ENCODE measurements at places on chromosomes 11 and 22. TPM values are rescaled to one million over a fixed set of nuclear protein-coding genes. Genes with fewer than 3 reads are reported as not detected.

DNA sequence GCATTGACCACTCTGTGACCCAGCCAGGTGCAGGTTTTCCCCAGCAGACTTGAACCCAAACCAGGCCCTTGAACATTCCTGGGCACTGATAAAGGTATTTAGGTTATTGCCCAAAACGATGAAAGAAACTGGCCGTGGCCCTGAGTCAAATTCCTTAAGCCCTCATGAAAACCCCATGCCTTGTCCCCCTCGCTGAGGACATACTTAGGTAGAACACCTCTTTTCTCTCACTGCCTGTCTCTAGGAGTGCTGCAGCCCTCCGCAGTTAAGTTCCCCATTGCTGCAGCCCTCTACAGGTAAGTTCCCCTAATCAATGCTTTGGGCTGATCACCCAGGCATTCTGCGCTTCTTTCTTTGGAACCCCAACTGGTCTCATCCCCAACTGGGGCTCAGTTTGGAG, 961.6 kb downstream of the TBC1D22A start:
- H3K36me3 ChIP-seq: no peaks in the 10 kb centered on the region
- H3K4me3 ChIP-seq: no peak overlapping the region

- H3K36me3 ChIP-seq: no peaks in the 10 kb centered on the region
- H3K4me3 ChIP-seq: no peak overlapping the region
- no peak overlapping the region for H3K27ac ChIP-seq
- DNase-seq: no peak
Observed at GRCh38 chr22:50396751-50397370, 53.7 kb downstream of the PPP6R2 start.

- H3K27me3 ChIP-seq: no peaks in the 10 kb centered on the region
- peaks cover 73% of the 10 kb centered on the region for H3K4me1 ChIP-seq
- H3K36me3 ChIP-seq: peaks cover 19% of the 10 kb centered on the region
- peak overlapping the region; percentile 76 for H3K27ac ChIP-seq
Observed at GRCh38 chr11:8717876-8718753, 35.5 kb downstream of the RPL27A start.

- H3K27ac ChIP-seq: peak overlapping the region; percentile 50
- no peak overlapping the region for H3K4me3 ChIP-seq
- H3K4me1 ChIP-seq: peaks cover 10% of the 10 kb centered on the region
- H3K27me3 ChIP-seq: no peaks in the 10 kb centered on the region
Observed at GRCh38 chr22:19620742-19621371, 93.4 kb upstream of the SEPTIN5 start.

HTR3A gene
- total RNA-seq: 0.79 TPM

DNA sequence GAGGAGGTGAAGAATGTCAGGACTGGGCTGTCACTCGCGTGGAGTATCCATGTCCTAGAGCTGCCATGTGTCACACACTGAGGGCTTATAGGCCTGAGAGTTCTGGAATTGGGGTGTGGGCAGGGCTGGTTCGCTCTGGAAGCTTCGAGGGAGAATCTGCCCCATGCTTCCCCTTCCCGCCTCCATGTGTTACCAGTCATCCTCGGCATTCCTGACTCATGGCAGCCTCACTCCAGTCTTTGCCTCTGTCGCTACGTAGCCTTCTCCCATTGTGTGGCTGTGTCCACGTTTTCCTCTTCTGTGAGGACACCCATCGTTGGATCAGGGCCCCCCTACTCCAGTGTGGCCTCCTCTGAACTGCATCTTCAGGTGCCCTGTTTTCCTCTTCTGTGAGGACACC, 301.2 kb downstream of the TBC1D22A start:
- no peaks in the 10 kb centered on the region for H3K4me1 ChIP-seq
- H3K27ac ChIP-seq: no peak overlapping the region
- DNase-seq: no peak
- H3K27me3 ChIP-seq: no peaks in the 10 kb centered on the region
- H3K4me3 ChIP-seq: no peak overlapping the region

SPCS2 gene
- 173 TPM for total RNA-seq
